ENCODE measurements at places on chromosomes 4 and X.

DNA sequence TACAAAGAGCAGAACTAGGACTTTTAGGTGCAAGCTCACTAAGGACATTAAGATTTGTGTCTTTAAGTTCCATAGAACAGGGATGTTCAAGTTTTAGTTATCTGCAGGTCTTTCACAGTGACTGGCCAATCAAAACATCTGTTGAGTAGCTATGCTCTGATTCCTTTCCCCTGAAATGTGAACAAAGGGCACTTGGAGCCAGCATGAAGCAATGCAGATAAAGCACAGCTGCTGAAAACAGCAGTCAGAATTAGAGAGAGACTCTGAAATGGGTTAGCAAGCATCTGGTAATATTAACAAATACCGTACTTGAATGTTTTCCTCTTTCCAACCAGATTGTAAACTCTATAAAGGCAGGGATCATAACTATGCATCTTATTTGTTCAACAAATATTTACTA lies 276.9 kb downstream of the RAB28 start:
- DNase-seq = no peak

DNA sequence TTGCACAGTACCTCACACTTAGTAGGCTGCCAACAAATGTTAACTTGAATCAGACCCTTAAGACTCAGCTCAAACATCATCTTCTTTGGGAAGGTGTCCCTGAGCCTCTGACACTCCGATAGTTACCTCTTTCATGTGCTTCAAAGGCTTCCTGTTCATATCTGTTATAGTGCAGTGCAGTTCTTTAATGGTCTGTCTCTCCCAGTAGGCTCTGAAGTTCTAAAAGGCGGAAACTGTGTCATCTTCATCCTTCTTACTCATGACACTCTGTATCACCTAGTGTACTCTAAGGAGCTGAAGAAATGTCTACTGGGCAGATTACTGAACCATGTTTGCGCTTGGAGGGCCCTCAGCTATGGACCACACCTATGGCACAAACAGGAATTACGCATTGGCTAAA lies 2.1 kb upstream of the DIAPH2 start:
- DNase-seq = no peak

DNA sequence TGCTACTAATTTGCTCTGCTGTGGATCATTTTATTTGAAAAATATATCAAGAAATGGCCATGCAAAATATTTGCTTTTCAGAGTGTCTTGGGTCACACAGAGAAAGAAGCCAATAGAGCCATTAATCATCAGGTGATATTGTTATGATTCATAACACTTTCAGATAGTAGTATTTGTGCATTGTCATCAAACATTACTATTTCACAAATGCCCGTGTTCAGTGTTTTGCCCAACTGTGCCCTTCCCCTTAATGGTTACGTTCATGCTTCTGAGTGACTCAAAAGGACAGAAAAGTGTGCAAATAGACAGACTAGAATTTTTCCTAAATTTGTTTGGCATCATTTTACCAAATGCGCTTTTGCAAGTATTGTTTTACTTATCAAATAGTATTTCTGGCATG lies 46.5 kb downstream of the PHOX2B start:
- DNase-seq = no peak

DNA sequence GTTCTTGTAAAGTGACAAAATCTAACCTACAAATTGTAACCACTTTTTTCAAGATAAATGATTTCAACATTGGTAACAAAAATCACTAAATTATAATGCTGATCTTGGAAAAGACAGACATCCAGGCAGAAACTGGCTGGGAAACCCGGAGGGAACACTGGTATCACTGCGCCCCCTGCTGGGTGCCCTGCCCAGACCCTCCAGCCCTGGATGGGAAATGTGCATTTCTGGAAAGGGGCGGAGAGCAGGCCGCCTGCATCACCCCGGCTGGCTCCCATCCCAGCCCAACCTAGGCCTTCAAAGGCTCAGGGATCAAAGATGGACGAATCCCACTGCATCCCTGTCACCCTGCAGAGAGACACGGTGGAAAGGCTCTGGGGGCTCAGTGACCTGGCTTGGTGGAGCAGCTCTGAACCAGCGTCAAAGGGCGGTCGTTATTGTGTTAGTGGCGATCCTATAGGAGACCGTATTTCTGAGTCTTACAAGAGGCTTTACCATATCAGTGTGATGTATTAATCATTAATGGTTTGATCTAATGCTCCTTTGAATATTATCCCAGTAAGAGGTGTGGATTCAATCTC lies 37.3 kb downstream of the ACOX3 start:
- DNase-seq = peak; percentile 29

- no peak for DNase-seq
Observed at GRCh38 chr4:141637565-141637964, 1.2 kb downstream of the IL15 start.

DNA sequence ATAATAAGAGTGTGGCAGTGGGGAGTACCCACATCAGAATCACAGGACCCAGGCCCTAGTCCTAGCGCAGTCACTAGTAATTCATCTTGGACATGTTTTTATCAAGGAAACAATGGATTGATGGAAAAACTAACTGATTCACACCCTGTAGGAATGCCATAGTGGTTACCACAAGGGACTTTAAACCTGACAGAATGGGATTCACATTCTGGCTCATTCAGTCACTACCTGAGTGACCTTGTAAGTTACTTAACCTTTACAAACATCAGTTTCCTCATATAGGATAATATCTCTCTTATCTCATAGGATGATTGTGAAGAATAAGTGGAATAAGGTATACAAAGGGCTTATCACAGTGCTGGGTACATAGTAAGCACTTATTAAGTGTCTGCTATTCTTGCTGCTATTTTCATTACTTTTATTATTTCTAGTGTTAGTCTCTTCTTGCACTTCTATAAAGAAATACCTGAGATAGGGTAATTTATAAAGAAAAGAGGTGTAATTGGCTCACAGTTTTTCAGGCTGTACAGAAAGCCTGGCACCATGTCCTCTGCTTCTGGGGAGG lies 247.5 kb upstream of the KLF3 start:
- no peak for DNase-seq

GRCh38 chr4:133058701-133059100 lies 90.4 kb upstream of the PCDH10 start:
- DNase-seq = no peak

- DNase-seq = no peak
Observed at GRCh38 chr4:8167291-8167690, 8.7 kb upstream of the ABLIM2 start.

DNA sequence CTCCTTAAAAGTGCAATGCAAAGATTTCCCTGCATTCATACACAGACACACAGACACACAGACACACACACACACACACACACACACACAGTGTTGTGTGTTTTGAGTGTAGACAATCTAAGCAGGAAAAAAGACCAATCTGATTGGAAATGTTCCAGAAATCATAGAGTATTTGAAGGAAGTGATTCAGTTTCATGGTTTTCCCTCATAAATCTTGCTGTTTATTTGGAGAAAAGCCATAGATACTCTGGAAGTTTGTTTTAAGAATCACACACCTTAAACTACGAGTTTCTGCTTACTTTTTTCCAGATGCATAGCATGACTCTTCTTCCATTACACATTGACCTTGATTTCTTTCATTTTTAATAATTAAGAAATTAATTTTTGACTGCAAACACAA lies 298.5 kb upstream of the BMP3 start:
- DNase-seq = no peak

- no peak for DNase-seq
Observed at GRCh38 chr4:147371661-147372060, 109.2 kb upstream of the EDNRA start.

- no peak for DNase-seq
Observed at GRCh38 chrX:105773801-105774200, 48.5 kb upstream of the NRK start.

DNA sequence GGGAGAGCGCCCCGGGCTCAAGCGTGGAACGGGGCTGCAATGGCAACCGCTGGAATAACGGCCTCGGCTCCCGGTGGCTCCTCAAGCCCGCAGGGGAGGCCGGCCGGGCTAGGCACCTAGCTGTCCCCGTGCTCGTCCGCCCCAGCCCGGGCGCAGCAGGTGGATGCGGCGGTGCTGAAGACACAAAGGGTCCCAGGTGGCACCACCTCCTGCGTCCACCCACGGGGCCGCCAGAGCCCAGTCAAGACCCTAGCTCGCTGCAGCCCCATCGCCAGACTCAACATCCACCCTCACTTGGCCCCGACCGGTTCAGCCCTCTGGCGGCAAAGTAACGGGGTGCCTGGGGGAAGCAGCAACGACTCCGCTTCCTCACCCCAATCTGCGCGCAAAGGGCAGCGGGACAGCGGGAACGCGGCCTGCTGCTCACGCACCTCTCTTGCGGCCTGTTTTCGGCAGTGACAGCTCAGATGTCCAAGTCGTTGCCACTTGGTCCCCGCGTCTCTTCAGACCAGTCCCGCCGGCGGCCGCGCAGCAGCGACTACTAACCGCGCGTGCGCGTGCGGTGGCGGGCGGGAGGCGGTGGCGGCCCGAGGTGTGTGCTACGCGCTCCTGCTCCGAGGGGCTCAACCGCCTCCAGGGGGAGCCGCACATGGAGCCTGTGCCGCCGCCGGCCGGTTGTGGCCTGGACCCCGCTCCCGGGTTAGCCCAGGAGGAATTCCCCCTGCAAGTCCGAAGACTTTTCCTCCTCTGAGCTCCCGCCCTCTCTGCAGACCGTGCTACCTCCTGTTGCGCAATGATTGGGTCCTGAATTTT lies at the start of gene CLGN:
Gene CLGN, minus strand, starts transcription at position 543 of the 813 bp plus-strand sequence. CDS start 14,570 bp downstream, outside the sequence.
- DNase-seq = peak; percentile 48

GRCh38 chrX:10070714-10071436 lies 85.9 kb upstream of the CLCN4 start:
- no peak for DNase-seq

DNA sequence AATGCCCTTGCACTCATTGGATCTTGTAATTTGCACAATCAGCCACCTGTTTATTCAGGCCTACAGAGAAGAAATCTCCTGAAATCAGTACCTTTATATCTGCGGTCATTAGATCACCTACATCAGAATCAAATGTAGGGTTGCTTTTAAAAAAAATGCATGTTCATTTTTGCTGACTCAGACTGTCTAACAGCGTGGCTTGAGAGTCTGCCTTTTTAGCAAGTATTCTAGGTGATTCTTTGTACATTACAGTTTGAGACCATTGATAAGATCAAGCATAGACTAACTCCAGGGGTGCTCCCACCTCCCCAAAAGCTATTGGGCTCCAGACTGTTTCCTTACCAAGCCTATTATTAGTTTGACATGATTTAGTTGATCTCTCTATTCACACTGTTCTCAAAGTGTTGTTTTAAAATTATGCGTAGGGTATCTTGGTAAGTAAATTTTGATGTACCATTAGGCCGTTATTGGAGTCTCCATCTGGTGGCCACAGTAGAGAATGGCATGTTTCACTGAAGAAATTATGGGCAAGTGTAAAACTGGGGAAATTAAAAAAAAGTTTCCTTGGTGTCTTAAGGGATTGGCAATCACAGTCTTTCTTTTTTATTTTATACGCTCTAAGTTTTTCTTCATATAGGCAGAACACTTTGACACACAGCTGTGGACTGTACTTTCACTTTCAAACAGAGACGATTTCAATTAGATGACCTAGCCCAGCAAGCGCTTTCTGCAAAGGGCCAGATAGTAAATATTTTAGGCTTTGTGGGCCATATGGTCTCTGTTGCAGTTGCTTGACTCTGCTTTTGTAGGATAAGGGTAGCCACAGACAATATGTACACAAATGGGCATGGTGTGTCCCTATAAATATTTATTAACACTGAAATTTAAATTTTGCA lies 33.7 kb upstream of the MSL3 start:
- peak; percentile 28 for DNase-seq

DNA sequence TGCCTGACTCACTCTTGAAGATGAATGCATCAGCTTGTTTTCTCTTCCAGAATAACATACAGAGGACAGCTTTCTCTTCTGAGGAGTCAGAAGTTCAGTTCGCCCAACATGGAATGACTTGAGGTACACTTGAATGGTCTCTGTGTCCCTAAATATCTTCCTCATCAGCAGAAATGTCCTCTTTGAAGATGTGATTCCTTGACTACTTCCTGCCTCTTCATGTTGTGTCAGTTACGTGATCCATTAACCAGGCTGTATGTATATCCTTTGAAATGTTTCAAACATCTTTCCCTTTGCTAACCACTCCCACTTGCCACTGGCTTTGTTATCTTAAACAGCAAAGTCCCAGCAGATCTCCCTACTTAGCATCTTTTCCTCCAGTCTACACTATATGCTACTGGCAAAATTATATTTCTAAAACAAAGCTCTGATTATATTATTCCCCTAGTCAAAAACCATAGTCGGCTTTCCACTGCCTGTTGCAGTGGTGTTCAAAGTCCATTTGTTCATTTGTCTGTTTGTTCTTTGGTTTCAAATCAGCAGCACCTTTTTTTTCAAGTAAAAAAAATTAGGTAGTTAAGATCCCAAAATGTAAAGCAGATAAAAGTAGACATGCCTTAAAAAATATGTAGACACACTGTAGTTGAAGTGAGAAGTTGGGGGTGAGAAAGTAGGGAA lies 82.1 kb upstream of the PAK3 start:
- DNase-seq = no peak

DNA sequence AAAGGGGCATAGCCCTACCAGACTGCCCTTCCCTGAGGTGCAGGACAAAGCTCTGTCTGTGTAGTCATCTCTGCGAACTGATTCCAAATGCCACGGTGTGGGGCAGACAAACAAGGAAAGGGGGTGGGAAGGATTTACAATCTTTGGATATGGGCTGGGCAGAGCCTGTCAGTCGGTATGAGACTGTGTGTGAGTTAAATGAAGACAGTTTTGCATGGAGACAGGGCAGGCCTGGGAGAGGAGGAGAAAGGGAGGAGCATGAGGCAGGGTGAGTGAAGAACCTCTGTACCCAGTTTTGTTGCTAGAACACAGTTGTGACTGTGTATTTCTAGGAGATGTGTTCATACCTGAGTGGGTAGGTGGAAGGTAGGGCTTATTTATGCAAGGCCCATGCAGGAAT lies 59.4 kb upstream of the MSN start:
- no peak for DNase-seq

DNA sequence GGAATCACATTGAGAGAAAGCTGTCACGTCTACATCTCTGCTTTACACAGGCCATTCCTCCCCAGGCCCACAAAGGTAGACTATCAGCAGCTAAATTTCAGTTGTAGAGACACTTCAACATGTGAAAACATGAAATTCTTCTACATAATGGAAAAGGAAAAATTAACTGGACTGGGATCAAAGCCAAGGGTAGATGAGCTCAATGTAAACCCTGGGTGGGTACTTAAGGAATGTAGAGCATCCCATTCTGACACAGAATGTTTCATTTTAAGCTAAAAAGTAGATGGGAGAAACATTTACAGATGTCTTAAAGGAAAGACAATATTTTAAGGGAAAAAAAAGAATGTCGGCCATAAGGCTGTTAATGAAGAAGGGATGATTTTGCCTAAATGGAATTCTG lies 51.3 kb upstream of the NPNT start:
- DNase-seq = no peak

- DNase-seq = no peak
Observed at GRCh38 chr4:4719436-4719835, 140.0 kb upstream of the MSX1 start.

GRCh38 chr4:72567821-72568675 lies 973 bp downstream of the ADAMTS3 start:
- no peak for DNase-seq

DNA sequence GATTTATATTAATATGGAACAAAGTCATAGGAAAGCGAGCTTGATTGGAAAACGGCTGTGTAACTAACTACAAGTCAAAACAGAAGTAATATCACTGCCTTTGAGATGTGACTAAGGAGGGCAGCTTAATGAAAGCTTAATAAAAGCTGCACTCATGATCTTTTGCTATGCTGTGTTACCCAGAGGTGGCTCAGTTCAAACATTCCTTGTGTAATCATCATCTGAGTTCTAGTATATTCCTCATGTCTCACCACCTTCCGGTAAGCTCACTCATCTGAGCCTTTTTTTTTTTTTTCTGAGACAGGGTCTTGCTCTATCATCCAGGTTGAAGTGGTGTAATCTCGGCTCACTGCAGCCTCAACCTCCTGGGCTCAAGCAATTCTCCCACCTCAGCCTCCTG lies 5.0 kb downstream of the GRPEL1 start:
- DNase-seq = no peak
